ENCODE measurements at places on chromosomes 3 and 15. TPM values are rescaled to one million over a fixed set of nuclear protein-coding genes. Genes with fewer than 3 reads are reported as not detected.

GRCh38 chr3:158488670-158489069, 82.3 kb upstream of the MLF1 start:
- no peak for DNase-seq

GRCh38 chr3:171375666-171376595, 84.3 kb downstream of the TNIK start:
- DNase-seq: no peak

- DNase-seq: no peak
Observed at GRCh38 chr3:22933051-22933840, 269.9 kb upstream of the UBE2E2 start.

Gene CCDC9B
- 1.4 TPM for total RNA-seq

GRCh38 chr15:62472616-62473299, 307.7 kb upstream of the C2CD4B start:
- DNase-seq: no peak

Gene MEGF11
- 6.8 TPM for total RNA-seq

Gene MST1
- 26.2 TPM for total RNA-seq

Gene UBE2E1
- 142 TPM for total RNA-seq

Gene BUB1B
- total RNA-seq: 162 TPM

GRCh38 chr15:85382942-85383341, 2.5 kb downstream of the AKAP13 start:
- DNase-seq: no peak

Gene ALDH1A3
- total RNA-seq: not detected

Gene PLA2G4D
- not detected for total RNA-seq
